Tongue (tissue), 3 donors: ENCODE measurements at places on chromosomes 11 and 22.

GRCh38 chr22:44740307-44740706, 12.1 kb upstream of the ARHGAP8 start:
- no peak for DNase-seq

DNA sequence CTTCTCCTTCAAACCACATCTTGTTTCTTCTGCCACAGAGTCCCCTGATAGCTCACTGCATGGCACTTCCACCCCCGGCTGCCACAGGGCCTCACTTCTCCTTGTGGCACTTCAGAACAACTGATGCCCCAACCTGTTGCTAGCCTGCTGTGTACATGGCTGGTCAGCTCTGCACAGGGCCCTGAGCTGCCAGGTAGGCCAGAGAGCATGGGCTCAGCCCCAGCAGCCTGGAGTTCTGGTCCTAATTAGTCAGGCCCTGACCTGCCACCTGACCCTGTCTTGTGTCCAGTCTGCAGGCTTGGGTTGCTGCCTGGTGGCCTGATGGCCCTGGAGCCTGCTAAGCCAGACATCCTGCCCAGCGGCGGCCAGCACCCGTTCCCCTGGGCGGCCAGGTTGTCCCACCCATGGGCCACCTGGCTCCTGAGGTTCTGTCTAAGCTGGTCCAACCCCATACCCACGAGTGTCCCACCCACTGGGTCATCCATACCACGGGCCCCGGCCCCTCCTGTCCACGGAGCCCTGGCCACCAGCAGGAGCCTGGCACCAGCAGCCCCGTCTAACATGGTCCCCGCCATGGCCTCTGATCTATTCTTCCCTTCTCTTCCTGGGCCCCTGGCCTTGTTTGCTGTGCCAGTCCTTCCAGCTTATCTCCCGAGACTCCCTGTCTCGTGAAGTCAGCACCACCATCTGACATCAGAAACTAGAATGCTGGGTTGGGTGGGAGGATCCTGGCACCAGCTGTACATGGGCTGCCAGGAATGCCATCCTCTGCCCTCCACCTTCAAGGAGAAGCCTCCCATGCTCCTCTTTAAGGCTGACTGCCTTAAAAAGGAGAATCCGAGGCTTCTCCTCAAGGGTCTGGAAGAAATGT, 3.1 kb upstream of the CERK start:
- no peak for DNase-seq

DNA sequence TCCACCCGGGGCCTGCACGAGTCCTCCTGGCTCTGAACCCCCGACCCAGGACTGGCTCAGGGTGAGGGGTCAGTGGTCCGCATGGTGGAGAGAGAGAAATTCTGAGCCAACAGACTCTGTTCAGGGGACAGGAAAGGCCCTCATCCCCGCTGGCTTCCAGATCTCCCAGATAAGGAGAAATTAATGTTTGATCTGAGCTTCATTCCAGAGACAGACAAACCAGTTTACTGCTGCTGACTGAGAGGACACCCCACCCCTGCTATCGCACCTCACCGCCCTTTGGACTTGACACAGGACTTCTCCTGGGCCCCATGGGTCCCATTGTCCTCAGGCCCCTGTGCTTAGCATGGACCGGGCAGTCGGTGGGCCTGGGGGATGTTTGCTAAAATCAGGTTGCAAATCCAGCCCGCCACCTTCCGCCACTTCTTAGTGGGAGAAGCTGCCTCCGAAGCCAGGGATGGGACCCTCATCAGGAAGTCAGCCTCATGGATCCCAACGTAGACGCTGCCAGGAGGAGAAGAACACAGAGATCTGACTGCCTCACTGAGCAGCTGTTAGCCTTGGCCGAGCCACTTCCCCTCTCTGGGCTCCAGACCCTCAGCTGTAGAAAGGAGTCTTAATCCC, 11.2 kb upstream of the UPK3A start:
- DNase-seq: no peak

DNA sequence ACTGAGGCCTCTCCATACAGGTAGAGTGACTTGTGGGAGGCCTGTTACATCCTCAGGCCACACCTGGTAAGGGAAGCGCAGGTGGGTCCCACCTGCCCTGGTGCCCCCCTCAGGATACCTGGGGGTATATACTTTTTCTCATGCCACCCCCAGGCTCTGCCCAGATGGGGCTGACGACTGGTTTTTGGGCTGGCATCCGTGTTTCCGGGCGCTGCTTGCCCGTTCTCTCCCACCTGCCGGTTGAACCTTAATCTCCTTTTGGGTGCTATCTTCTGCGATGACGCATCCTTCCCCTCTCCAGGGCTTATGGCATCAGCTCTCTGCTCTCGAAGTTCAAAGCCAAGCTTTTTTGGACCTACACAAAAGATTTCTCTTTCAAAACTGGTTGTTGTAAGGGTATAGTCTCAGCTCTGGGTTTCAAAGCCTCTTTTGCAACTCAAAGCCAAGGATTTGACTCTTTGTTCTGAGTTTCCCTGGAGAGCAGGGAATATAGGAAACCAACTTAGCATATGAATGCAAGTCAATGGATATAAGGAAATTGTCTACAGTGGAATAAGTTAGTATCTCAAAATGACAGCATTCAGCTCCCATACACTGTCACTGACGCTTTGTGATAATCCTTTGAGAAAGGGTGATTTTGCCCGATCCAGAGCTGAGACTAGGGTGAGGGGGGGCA, 8.6 kb upstream of the LRRC10B start:
- no peak for DNase-seq

DNA sequence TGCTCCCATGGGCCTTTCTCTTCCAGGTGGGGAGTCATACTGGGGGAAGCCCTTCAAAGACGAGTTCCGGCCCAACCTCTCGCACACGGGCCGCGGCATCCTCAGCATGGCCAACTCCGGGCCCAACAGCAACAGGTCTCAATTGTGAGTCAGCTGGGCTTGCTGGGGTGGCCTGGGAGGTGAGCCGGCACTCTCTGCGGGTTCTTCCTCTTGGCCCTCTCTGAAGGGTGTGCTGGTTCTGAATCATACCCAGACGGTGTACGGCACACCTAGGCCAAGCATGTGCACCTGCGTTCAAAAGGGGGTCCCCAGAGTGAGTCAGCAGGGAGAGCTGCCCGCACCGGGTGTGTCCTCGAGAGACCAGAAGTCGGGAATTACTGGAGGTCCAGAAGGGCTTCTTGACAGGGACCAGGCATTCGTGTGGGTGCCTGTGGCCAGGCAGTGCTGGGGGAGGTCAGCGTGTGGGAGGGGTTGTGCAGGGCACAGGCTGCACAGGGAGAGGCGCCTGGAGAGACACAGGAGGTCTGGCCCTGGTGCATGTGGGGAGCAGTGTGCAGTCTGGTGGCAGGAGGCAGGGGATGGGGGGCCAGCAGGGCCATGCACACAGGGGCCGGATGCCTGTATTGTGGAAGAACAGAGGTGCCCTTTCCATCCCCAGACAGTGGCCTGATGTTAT, 23.0 kb downstream of the PPIL2 start:
- no peak for DNase-seq

- no peak for DNase-seq
Observed at GRCh38 chr11:120057595-120058581, 80.0 kb downstream of the TRIM29 start.

GRCh38 chr11:65870706-65871681, 1.6 kb downstream of the EFEMP2 start:
- DNase-seq: no peak
